ENCODE measurements at places on chromosomes 3 and 15.

GRCh38 chr3:159301961-159302360 is 500.1 kb downstream of the MFSD1 start:
- DNase-seq = no peak

- no peak for DNase-seq
Observed at GRCh38 chr3:189235214-189235613, 63.4 kb downstream of the TPRG1 start.

GRCh38 chr3:52456169-52456799 is 880 bp downstream of the NISCH start:
- no peak for DNase-seq

- no peak for DNase-seq
Observed at GRCh38 chr15:98866511-98866910, 141.1 kb downstream of the PGPEP1L start.

DNA sequence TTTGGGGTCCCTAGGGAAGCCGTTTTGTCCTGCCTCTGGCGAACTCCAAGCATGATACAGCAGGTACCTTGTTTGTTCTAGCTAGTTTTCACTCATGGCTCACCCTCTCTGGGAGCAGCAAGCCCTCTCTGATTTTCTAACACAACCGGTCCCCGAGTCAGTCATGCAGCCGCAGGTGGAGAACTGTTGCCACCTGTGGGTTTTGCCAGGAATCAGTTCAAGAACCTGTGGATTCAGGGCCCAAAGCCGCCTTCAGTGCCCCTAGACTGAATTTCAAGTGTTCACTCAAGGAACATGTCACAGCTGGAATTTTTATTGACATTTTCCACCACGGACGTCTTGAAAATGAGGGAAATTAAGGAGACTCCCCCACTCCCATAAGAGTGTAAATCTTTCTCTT is 13.3 kb upstream of the LRRK1 start:
- DNase-seq = no peak

DNA sequence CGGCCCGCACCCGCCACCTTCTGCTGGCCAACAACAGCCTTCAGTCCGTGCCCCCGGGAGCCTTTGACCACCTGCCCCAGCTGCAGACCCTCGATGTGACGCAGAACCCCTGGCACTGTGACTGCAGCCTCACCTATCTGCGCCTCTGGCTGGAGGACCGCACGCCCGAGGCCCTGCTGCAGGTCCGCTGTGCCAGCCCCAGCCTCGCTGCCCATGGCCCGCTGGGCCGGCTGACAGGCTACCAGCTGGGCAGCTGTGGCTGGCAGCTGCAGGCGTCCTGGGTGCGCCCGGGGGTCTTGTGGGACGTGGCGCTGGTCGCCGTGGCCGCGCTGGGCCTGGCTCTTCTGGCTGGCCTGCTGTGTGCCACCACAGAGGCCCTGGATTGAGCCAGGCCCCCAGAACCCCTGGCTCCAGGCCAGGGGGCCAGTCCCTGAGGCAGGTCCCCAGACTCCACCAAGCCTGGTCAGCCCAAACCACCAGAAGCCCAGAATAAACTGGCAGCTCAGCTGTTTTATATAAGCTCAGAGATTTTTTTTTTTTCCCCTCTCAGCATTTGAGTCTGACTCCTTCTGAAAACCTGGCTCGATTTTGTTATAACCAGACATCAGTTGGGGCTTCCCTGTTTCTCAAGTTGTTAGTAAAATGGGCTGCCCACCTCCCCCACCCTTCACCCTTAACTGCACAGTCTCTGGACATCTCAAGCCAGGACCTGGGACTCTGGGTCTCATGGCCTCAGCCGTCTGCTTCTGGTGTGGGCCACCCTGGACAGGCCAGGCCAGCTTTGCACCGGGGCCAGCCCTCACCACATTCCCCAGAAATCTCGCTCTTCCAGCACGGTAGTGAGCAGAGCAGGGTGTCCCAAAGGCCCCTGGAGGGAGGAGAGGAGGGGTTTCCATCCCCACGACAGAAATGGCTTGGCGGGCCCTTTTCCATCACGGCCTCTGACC is 1.6 kb downstream of the GP9 start:
- DNase-seq = no peak

DNA sequence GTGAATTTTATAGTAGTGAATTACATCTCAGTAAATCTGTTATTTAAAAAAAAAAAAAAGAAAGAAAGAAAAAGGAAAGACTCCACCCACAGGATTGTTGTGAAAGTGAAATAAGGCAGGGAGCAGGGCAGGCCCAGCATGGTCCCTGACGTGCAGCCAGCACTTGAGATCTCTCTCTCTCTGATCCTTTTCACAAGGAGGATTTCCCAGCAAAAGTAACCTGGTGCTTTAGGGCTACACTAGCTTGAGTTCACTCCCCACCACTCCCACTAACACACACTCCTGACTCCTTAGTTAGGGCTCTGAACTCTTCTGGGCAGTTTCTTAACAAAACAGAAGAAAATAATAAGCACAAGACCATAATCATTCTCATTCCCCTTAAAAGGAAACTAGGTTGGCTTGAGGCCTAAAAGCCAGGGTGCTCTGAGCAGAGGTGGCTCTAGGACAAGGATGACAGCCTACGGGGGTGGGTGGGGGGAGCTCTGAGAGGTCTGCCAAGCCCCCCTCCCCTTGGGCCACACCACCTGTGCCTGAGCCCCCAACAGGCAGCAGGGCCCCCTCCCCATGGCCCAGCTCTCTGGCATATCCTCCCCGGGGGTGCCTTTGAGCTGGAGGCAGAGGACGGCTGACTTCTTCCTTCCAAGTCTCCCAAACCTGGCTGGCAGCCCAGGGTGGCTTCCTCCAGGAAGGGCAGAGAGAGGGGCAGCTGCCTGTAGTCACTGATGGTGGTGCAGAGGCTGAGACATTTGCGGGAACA is 856 bp downstream of the TMEM40 start:
- no peak for DNase-seq

DNA sequence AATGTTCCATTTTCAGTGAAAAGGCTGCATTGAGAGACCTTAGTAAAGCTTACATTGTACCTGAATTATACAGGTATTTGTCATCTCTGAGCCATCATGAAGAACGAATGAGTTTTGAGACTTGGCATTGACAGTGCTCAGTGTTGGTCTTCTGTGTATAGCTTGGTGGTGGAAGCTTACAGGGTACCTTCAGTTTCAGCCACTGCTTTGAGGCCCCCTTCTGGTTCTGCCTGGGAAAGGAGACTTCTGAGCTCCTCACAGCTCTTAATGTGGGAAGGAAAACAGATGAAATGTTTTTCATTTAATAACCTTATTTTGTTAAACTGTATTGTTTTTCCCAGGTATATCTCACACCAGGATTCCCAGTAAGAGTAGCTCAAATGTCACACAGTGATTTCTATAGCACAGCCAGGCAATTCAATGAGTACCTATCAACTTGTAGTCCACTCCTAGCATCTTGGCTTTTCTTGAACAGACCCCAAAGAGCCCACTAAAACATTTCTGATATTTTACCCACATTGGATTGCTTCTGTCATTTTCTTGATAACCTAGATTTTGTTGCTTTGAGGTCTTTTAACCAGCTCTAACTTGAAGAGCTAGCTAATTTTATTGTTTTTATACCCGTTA is 5.6 kb downstream of the SERPINI1 start:
- peak; percentile 33 for DNase-seq

DNA sequence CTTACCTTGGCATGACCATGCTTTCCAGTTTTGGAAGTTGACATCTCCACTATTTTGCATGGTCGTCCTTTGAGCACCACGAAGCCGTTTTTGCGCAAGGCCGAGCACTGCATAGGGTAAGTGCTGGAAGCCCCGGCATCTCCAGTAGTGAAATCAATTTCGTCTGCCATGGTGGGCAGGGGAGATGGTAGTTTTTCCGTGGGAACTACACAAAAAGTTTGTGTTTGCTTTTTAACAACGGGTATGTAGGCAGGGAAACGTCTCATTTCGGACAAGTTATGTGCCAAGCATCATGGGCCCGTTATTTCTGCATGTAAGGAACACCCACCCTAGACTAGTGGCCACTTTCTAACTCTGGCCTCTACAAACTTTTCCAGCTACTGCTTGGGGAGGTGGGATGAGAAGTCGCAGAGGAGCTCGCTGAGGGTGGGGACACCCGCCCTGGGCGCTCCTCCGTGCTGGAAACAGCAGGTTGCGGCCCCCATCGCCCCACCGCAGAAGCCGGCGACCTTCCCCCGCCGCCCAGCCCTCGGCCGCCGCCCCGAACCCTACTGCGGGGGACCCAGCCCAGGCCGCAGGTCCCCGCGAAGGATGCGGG is 701 bp downstream of the EIF5A2 start:
- peak; percentile 4 for DNase-seq

- peak; percentile 65 for DNase-seq
Observed at GRCh38 chr15:63466378-63467192, 37.8 kb upstream of the USP3 start.
